ENCODE measurements at places on chromosomes 7 and 10. TPM values are rescaled to one million over a fixed set of nuclear protein-coding genes. Genes with fewer than 3 reads are reported as not detected.

- DNase-seq = no peak
Observed at GRCh38 chr7:139505563-139505962, 17.9 kb upstream of the CLEC2L start.

TMEM273 gene
- total RNA-seq = not detected

DNA sequence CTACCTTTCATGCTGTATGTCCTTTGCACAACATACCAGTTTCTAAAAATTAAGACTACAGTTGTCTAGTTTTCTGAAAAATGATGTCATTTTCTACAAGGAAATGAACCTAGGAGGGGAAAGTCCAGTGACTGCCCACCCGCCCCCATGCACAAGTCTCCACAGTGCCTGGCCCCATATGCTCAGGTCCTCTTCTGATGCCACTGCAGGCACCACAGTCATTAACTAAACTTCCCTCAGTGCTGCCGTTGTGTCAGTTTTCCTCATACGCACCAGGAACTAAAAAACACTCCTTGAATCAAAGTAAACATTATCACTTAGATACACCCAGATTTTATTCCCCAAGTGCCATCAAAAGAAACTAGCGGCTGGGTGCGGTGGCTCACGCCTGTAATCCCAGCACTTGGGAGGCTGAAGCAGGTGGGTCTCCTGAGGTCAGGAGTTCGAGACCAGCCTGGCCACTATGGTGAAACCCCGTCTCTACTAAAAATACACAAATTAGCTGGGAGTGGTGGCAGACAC, 6.9 kb upstream of the TNS3 start:
- no peak for DNase-seq

MMP21 gene
- total RNA-seq = not detected

DNA sequence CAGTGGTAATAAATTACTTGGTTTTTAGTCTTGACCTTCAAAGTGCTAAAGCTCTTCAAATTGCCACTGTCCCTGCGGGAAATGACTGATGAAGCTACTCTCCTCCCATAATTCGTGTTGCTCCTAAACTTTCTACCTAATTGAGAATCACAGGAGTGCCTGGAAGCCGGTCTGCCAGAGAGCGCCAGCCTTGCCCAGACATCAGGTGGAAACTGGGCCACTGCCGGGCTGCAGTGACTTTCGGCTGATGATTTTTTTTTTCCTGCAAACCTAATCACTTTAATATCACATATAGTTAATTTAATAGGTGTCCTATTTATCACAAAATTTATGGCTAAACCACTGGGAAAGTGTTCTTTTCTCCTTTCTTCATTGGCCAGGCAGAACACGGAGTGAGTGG, 59.6 kb upstream of the UBE3C start:
- no peak for DNase-seq

DNA sequence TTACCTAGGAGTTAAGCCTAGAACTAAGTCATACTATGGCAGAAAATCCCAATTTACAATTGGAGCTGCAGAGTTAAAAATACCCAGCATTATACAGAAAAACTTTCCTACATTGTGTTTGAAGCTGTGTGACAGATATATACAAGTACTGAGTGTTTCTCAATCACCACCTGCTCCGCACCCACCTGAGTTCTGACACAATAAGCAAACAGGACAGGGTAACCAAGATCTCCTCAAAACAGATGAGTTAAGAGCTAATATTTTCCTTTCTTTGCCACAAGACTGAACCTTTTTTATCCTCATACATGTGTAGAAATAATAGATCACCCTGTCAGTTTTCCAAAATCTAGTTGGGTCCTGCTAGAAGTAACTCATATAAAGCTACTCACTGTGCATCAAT, 186.3 kb downstream of the DOCK4 start:
- DNase-seq = no peak

DNA sequence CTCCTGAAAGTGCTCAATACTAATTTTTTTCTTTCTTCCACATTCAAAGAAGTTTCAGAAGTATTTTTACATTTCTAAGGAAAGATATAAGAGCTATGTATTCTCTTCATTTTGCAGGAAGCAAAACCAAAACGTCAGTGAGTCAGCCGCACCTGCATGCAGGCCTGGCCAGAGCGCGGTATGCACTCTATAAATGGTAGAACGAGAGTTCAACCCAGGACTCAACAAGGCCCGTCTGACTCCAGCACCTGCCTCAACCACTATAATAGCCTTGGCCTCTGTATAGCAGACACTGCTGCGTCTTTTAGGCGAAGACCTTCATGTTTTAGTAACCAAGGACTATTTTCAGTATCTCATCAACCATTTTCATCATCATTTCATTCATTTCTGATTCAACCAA, 113.2 kb downstream of the KMT2E start:
- no peak for DNase-seq

OPN1SW gene
- total RNA-seq = not detected

GRCh38 chr10:72392571-72392970, 37.9 kb upstream of the DNAJB12 start:
- no peak for DNase-seq

GRCh38 chr10:54869022-54869421, 68.0 kb upstream of the PCDH15 start:
- DNase-seq = peak; percentile 3

PLPP4 gene
- total RNA-seq = 16.4 TPM

DNA sequence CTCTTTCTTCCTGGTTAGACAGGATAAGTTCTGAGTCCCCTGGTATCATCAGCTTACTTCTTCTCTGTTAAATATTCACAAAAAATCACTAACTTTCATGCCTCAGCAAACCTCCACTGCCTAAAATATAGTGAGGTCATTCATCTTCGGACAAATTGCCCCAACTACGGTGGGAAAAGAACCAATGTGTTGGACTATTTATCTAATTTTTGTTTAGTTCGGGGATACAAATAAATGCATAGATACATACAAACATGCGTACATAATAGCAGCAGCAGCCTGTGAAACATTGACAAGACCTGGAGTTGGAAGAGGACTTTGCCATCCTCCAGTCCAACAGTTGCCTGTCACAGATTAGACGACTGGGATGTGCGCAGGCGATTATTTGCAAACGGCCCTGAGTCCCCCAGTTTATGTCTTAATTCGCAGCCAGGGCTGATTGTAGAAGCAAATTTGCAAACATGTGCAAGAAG, 51.5 kb downstream of the EGFR start:
- DNase-seq = no peak

DNA sequence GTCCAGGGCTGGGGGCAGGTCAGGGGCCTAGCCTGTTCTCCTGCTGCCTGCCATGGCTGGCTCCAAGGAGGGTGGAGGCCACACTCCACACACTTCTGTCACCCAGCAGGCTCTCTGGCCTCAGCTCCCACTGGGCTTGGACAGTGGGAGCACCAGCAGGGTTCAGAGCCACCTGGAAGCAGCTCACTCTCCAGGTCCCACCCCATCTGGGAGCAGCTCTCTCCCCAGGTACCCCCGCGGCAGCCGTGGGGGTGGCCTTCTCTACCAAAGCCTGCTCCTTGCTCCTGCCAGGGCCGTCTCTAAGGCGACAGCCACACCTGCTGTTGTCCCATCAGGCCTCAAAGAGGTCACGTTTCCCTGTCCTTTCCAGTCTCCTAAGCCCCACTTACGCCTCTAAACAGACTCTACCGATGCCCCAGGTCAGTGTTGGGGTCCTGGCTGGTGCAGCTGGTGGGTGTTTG, 142.5 kb upstream of the RET start:
- no peak for DNase-seq

GRCh38 chr7:604001-604883, 84.6 kb upstream of the PDGFA start:
- peak; percentile 21 for DNase-seq

DNA sequence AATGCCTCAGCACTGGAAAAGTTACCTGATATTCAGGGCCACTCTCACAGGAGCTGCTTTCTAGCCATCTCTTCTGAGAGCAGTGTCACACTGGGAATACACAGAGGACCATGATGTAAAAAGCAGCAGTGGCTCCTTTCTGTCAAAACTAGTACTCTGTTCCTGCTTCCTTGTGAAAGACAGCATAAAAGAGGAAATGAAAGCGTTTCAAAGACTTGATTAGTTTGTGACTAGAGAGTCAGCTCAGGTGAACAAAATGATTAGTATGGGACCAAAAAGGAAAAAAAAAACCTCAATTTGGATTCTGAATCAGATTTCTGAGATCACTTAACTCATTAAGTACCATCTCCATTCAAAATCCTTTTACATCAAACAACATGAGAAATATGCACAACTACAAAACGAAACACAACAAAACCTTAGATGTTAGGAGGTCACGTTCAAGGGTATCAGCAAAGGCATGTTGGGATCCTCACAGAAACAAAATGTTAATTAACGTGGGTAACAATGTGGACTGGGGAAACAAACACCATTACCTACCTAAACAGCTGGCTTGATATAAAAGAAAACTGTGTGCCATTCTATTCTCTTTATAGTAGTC, 103.7 kb downstream of the MACC1 start:
- no peak for DNase-seq

GRCh38 chr10:124041675-124042445, 51.5 kb downstream of the CHST15 start:
- peak; percentile 58 for DNase-seq

PLA2G12B gene
- not detected for total RNA-seq

GRCh38 chr7:105154084-105154483, 140.1 kb downstream of the KMT2E start:
- no peak for DNase-seq

RNF133 gene
- not detected for total RNA-seq

- no peak for DNase-seq
Observed at GRCh38 chr10:124874-125273, 10.4 kb upstream of the ZMYND11 start.

DNA sequence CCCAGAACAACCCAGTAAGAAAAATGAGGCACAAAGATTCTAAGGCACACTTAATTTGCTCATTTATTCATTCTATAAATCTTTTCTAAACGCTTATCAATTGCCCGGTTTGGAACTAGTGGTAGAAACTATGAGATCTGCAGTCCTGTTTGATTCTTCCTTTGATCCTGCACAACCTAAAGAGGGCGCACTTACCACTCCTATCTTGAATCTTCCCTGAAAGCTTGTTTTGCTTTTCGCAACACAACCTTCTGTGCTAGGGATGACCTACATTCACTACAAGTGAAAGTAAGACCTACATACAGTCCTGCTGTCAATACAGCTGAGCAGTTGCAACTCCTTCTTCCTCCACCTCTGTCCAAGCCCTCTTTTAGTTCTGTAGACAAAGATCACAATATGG, 12.6 kb upstream of the ARL4A start:
- DNase-seq = peak; percentile 44

RBP4 gene
- total RNA-seq = not detected

SHH gene
- total RNA-seq = not detected

DNA sequence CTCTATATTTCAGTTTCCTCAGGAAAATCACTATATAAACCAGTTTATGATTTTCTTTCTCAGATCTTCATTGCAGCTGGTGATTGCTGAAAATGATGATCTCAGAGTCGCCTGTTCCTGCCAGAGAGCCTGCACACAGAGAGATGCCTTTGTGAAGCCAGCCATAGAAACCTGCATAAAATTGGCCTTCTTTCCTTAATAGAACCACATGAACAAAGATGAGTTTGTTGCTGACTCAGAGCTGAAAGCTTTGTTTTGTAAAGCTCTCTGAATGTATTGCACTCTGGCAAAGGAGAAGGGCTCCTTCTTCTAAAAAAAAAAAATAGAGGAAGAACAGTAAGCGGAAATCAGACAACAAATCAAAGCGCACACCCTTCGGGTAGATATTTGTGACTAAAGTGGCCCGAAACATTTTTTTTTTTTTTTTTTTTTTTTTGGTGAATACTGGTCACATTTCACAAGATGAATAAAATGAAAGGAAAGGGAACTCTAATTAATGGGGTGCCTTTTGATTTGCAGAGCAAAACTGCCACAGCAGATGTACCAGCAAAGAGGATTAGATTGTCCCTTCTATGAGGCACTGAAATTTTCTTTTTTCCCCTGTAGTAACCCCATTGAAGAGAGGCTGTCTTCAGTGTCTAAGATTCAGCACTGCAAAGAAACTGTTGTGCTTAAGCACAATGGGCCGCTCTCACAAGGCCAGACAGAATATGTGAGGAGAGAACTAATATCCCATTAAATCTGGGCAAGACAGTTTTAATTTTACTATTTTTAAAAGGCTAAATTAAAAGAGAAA, 75.1 kb upstream of the PTPRZ1 start:
- DNase-seq = peak; percentile 61

NKX2-3 gene
- total RNA-seq = 0.59 TPM

- peak; percentile 34 for DNase-seq
Observed at GRCh38 chr7:3897430-3898372, 596.6 kb downstream of the SDK1 start.

USP54 gene
- 6.4 TPM for total RNA-seq

DNA sequence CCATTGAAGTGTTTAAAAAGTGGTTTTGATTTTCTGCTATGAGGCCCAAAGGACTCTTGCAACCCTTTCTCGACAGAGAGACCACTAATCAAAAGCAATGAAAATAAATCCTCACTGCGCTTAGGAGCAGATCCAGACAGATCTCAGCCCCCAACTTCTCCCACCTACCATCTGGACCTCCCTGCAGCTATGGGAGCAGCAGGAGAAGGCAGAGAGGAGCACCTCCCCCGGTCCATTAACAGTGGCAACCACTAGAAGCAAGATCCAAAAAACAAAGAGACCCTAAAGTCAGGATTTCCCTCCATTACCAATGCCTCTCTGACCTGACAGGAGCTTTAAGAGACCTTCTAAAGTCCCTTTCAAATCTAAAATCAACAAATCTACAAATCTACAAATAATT, 99.0 kb upstream of the LSM8 start:
- DNase-seq = no peak

DNA sequence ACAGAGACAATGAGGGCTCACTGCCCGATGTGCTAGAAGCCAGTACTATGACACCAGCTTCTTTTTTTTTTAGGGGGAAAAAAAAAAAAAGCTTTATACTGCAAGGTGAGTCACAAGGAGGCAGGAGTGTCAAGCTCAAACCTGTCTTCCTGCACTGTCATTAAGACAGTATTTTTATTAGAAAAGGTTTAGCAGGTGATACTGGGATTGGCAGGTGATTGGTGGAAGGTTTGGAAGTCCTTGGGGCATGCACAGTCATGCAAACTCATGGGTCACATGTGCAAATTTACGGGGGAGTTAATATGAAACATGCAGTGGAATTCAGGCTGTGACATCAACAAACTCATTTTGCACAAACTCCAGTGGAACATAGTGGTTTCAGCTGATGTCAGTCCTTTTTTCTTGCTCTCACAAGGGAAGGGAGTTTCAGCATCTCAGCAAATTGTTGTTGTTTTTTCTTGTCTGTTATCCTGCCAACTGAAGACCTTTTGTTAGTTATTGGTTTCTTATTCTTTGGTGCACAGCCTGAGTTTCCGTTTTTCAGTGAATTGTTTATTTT, 530.6 kb downstream of the ANKRD7 start:
- no peak for DNase-seq

TMEM176B gene
- total RNA-seq = not detected
